Forelimb muscle (tissue), 1 donor: ENCODE measurements at places on chromosomes 1 and 21.
A peak's percentile ranks its signal among the peaks of the same experiment; 100 is the strongest.

- DNase-seq = no peak
Measured at GRCh38 chr1:61808968-61809367, 66.7 kb downstream of the PATJ start.

GRCh38 chr1:230138561-230139239 lies 71.7 kb downstream of the GALNT2 start:
- no peak for DNase-seq

GRCh38 chr1:150180474-150180873 lies 30.8 kb downstream of the PLEKHO1 start:
- DNase-seq = no peak

- no peak for DNase-seq
Measured at GRCh38 chr1:99645203-99645602, 710 bp upstream of the PALMD start.

- no peak for DNase-seq
Measured at GRCh38 chr1:23720256-23720995, 22.8 kb upstream of the ELOA start.

DNA sequence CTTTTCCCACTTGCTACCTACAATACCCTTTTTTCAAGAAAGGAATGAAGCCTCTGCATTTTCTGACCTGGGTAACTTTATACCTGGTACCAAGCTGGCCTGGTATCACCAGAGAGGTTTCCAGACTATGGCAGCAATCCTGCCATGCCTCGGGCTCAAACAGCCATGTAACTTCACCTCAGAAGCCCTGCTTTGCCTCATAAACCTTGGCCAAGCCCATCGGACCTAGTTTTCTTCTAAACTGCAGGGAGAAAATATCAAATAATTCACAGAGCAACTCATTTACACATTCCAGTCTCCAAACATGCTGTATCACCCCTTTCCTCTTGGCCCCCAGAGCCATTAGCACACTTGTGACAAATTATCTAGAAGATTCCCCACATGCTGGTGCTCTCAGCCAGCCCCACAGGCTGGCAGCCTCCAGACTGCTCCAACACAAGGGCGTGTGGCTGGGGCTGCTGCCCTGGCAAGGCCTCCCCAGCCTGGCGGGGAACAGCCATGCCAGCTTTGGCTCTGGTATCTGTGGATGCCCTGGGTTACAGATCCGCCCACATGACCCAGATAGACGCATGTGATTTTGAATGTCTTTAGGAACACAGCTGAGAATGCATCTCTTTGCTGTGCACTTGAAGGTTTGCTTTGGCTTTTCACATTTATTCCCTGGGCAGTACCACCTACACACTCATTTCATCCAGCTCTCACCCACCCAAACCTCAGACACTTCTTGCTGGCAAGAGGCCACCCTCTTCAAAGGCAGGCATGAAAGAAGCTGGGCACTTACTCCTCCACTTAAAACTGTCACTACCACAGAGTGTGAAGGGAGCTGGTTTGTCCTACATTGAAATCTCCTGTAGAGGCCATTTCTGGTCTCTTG lies 70.0 kb upstream of the BCAR3 start:
- no peak for DNase-seq

GRCh38 chr1:19436716-19437476 lies 48.4 kb downstream of the CAPZB start:
- DNase-seq = no peak

DNA sequence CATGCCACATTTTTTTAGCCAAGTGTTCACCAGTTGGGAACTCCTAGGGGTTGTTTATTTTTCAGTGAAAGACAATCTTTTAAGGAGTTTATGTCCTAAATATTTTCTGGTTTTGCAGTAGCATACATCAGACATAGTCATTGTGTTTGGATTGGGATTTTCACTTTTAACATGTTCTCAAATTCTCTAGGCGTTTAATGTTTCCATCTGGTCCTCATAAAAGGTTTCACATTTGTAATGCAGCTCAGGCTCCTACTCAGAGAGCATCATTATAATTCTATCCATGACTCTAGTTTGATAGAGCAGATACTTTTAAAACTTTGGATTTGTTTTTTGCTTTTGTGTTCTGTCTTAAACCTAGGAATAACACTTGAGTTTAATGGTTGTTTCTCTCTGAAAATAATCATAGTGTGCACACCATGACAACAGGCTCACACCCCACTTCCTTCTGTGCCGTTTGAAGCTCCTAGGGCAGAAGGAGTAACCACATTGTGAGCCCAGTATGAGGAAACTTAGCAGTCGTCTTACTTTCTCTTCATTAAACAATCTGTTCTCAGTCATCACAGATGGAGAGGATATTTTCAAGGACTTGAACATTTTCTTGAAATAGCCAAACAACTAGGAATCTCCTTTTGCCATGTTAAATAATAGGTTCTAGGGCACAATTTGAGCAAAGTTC lies 219.6 kb downstream of the PDE4B start:
- DNase-seq = no peak

- no peak for DNase-seq
Measured at GRCh38 chr1:102833151-102833550, 275.2 kb downstream of the COL11A1 start.

- no peak for DNase-seq
Measured at GRCh38 chr1:38806090-38806489, 53.5 kb downstream of the RRAGC start.

- DNase-seq = no peak
Measured at GRCh38 chr1:121483961-121484424, 299.2 kb downstream of the SRGAP2C start.

DNA sequence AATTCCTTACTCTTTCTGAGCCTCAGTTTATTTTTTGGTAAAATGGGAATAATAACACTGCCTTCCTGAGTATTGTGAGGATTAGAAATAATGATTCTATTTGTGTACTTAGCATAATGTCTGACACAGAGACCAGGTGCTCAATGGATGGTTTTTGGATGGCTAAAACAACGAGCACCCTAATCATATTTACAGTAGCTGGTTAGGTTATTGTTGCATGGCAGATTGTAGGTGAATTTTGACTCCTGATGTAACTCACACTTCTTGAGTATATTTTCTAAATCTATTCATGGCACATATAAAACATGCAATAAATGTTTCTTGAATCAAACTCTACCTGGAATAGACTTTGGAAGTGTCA lies 11.9 kb upstream of the DUSP10 start:
- DNase-seq = no peak

GRCh38 chr1:7389201-7389905 lies 381.7 kb upstream of the VAMP3 start:
- DNase-seq = no peak

- no peak for DNase-seq
Measured at GRCh38 chr1:33087677-33088076, 6.7 kb downstream of the AZIN2 start.

- no peak for DNase-seq
Measured at GRCh38 chr1:59279645-59280044, 17.2 kb upstream of the FGGY start.

GRCh38 chr1:110637475-110637874 lies 31.3 kb upstream of the KCNA2 start:
- DNase-seq = no peak

DNA sequence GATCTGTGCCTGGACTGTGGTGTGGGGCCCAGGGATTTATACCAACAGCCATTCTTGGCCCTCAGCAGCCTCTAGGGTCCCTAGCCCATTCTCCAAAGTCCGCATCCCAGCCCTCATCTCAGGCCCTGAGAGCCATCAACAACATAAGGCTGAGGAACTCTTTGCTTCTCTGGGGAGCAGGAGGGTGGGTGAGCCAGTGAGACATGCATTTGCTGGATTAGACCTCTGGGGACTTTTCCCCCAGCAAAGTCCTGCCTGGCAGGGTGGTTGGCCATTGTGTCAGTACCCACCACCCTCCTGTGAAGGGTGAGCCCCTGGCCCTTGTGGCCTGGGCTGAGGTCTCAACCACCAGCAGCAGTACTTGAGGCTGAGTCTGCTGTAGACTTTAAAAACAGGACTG lies 24.2 kb upstream of the FAM20B start:
- DNase-seq = no peak

GRCh38 chr1:109256971-109257681 lies 7.8 kb downstream of the CELSR2 start:
- DNase-seq = no peak

- DNase-seq = no peak
Measured at GRCh38 chr1:228341450-228341813, 65.2 kb downstream of the TRIM11 start.

DNA sequence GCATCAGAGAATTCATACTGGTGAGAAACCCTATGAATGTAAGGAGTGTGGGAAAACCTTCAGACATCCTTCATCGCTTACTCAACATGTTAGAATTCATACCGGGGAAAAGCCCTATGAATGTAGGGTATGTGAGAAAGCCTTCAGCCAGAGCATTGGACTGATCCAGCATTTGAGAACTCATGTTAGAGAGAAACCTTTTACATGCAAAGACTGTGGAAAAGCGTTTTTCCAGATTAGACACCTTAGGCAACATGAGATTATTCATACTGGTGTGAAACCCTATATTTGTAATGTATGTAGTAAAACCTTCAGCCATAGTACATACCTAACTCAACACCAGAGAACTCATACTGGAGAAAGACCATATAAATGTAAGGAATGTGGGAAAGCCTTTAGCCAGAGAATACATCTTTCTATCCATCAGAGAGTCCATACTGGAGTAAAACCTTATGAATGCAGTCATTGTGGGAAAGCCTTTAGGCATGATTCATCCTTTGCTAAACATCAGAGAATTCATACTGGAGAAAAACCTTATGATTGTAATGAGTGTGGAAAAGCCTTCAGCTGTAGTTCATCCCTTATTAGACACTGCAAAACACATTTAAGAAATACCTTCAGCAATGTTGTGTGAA lies 12.8 kb downstream of the ZFP69B start:
- DNase-seq = no peak

DNA sequence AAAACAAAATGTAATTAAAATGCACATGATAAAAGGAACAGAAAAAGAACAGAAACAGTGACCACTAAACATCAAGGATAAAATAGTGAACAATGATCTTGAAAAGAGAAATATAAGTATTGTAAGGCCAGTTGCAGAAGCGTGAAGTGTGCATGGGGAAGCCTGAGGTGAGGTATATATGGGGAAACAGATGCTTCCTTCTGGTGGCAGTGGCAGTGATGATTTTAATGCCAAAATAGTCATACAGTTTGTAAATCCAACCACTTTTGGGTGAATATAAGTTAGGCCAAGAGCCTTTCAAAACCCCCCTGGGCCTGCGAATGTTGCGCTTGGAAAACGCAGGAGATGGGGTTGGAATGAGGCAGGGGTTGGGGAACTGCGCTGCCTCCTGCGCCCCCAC lies 27.3 kb downstream of the TTC3 start:
- no peak for DNase-seq

GRCh38 chr1:20141001-20141400 lies 1.9 kb downstream of the PLA2G2F start:
- no peak for DNase-seq

DNA sequence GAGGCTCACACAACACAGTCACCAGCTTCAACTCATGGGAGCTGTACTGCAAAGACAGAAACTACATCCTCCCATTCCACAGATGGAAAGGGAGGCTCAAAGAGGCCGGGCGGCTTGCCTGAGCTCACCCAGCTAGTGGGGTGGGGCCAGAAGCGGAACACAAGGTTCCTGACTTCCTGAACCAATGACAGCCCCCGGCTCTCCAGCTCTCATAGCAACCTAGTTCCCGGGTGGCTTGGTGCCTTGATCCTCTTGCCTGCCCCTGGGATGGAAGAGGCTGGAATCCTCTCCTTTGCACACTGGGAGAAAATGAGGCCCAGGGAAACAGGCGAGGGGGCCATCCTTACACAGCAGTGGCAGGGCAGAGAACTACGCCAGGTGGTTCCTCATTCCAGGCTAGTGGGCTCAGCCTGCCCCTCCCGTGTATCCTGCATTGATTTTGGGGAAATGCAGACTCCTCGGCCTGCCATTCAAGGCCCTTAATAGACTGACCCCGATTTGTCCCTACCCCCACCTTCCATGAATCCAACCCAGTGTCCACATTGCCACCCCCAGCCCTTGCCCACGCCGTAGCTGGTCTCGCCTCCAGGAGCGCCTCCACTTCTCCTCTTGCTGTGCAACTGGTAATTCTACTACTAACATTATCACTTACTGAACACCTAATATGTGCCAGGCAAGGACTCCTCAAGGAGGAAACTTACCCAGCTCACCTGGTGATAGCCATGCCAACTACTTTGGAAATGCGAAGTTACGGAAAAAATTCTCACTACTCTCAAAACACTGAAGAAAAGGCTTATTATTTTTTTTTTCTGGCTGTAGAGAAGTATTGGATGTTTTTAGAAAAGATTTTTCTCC lies 5.0 kb downstream of the RAP1GAP start:
- DNase-seq = no peak

DNA sequence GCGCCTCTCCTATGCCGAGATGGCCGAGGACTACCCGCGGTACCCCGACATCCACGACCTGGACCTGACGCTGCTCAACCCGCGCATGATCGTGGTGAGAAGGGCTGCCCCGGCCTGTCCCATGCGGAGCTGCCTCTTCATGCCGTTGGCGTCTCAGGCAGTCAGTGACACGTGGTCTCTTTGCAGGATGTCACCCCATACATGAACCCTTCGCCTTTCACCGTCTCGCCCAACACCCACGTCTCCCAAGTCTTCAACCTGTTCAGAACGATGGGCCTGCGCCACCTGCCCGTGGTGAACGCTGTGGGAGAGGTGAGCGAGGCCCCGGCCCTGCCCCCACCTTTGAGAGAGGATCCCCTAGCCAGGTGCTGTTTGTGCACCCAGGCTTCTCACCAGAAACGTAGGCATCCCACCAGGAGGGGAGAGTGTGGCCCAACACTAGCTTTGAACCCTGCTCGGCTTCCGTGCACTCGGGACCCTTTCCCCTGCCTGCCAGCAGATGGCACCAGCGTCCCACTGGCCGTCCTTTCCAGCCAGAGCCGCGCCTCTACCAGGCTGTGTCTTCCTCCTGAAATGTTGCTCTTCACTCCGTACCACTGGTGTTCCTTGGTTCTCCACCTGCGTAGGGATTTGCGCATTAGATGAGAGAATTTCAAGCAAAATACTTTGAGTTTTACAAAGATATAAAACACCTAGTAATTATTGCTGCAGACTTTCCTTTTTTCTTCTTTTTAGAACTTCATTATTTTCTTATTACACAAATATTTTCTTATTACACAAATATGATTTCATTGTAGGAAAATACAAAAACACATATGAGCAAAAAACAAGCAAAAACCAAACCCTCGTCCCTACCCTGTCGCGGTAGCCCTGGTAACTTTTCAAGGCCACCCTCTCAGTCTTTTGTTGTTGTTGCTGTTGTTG lies 9.0 kb downstream of the NPPA start:
- peak; percentile 25 for DNase-seq

- no peak for DNase-seq
Measured at GRCh38 chr1:8166406-8166805, 140.3 kb upstream of the ERRFI1 start.
